H9 (cell line): ENCODE measurements at places on chromosomes 1 and 21. TPM values are rescaled to one million over a fixed set of nuclear protein-coding genes. Genes with fewer than 3 reads are reported as not detected.

GRCh38 chr1:159977364-159978106 lies 23.5 kb upstream of the SLAMF9 start:
- DNase-seq = no peak

- DNase-seq = no peak
Measured at GRCh38 chr1:165542647-165543046, 1.2 kb upstream of the LRRC52 start.

DNA sequence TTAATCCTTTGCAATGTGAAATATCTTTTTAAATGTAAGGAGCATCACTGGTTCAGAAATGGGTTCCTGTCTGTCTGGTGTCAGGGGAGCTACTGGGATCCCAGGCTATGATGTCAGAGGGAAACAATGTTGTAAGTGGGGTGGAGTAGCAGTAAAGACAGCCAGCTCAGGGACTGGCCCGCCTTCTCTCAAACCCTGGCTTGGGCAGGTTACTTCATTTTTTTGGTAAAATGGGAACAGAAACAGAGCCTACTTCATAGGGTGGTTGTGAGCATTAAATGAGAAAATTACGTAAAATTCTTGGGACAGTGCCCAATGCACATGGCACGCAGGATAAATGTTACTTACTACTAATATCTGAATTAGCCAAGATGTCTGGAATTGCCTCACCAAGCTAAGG lies 30.7 kb upstream of the IL20 start:
- no peak for DNase-seq

DNA sequence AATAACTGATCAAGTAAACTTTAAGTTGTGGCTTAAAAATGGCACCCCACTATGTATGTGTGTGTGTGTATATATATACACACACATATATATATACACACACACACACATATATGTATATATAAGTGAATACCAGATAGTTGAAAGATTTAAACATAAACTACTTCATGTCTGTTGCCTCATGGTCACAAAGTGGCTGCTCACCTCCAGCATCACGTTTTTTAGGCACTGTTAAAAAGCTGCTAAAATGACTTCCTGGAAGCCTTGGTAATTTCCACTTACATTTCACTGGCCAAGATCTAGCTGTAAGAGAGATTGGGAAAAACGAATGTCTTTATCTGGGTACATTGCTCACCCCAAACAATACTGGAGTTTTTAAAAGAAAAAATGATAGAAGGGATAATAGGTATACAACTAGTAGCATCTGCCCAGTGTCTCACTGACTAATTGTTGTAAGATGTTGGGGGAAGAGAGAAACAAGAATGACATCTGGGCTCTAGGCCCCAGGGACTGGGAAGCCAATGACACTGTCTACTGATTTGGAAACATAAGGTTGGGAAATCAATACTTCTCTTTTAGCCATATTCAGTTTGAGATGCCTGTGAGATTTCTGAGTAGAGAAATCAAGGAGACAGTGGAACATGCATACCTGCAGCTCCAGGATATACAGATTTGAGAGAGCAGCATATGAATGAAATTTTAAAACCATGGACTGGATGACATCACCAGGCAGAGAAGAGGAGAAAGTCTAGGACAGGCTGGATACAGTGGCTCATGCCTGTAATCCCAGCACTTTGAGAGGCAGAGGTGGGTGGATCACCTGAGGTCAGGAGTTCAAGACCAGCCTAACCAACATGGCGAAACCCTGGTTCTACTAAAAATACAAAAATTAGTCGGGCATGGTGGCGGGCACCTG lies 42.8 kb downstream of the CLDN14 start:
- DNase-seq = no peak

GRCh38 chr21:35238119-35238518 lies 189.0 kb upstream of the RUNX1 start:
- no peak for DNase-seq

DNA sequence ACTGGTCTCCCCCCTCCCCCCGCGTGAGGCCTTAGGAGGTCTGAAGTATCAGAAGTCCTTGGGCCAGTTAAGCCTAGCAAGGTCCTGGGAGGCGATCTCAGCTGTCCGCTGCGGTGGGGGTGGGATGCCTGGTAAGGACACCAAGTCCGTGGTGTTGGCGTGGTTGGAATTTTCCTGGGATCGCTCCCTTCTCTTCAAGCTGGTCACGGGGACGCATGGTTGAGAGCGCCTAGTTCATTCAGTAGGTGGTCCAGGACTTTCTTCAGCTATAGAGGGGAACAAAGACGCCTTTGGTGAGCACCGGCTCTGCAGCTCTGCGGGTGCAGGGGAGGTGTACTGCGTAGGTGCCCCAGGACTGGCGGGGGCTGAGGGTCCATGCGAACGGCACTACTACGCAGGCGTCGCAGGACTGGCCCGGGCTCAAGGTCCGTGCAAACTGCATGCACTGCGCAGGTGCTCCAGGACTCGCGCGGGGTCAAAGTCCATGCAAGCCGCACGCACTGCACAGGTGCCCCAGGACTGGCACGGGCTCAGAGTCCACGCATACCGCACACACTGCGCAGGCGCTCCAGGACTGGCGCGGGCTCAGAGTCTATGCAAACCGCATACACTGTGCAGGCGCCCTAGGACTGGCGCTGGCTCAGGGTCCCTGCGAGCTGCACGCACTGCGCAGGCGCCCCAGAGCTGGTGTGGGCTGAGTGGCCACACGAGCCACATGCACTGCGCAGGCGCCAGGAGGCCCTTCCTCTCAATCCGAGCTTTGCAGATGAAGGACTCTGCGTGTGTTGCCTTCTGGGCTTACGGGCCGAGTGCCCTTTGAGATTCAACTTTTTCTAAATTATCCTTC lies 36.6 kb upstream of the HMGN1 start:
- DNase-seq = no peak

- no peak for DNase-seq
Measured at GRCh38 chr1:18413541-18414305, 67.0 kb upstream of the KLHDC7A start.

FCRL1 gene
- not detected in 2 replicates for total RNA-seq

PRAMEF12 gene
- not detected in 2 replicates for total RNA-seq

- no peak for DNase-seq
Measured at GRCh38 chr1:29120367-29120766, 3.3 kb downstream of the TMEM200B start.

SMCP gene
- total RNA-seq = not detected in 2 replicates

C21orf91 gene
- 46.0 and 49.2 TPM in 2 replicates for total RNA-seq

TMEM240 gene
- total RNA-seq = 7.7 and 8.7 TPM in 2 replicates

GRCh38 chr1:176789571-176790090 lies 326.7 kb downstream of the PAPPA2 start:
- no peak for DNase-seq

- DNase-seq = no peak
Measured at GRCh38 chr1:221625026-221625425, 116.9 kb downstream of the DUSP10 start.

GDAP2 gene
- 24.4 and 27.6 TPM in 2 replicates for total RNA-seq

- DNase-seq = no peak
Measured at GRCh38 chr1:59484096-59484495, 187.2 kb downstream of the FGGY start.

GNAT2 gene
- 0.20 TPM in 1 of 2 replicates, not detected in the other for total RNA-seq

SYT6 gene
- 71.2 and 77.2 TPM in 2 replicates for total RNA-seq

DNA sequence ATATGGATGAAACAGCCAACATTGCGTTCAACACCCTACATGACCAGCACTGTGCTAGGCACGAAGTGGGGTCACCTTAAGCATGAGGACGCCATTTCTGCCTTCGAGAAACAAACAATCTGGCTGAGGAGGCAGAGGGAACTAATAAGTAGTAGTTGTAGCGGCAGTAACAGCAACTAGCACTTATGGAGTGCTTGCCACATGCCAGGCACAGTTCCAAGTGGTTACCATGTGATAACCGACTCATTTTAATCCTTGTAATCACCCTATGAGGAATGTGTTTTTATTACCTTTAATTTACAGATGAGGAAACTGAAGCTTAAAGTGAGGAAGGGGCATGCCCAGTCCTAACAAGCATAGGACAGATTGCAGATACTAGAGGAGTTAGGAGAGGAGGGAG lies 33.7 kb downstream of the KCND3 start:
- DNase-seq = no peak

GRCh38 chr1:187794561-187794960 lies 965.8 kb downstream of the PLA2G4A start:
- DNase-seq = no peak

- peak; percentile 74 for DNase-seq
Measured at GRCh38 chr1:214380396-214380795, 99.4 kb downstream of the SMYD2 start.

DNA sequence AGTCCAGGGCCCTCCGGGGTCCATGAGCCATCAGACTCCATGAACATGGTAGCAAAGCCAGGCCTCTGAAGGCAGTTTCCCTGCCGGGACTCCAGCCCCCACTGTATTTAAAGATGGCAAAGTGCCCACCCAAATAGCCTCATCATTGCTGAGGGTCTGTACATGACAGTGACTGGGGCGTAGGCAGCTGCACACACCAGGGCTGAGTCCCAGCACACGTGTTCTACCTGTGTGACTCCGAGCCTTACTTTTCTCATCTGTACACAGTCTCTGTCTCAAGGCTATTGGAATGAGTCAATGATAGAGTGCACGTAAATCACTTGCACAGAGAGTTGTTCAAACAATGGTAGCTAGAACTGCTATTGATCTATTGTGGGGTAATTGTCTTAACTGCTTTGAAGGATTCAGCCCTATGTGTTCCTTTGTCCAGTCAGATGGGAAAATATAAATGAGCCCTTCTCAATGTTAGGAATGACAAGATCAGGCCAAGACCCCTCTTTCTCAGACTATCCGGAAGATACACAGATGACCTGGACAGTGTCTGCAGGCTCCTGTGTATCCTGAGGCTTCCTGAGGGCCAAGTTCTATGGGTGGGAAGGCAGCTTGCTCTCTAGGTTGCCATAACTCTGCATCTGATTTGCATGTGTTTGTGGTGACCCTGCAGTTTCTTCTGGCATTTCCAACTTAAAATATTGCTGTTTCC lies 48.9 kb downstream of the RASSF5 start:
- no peak for DNase-seq

DNA sequence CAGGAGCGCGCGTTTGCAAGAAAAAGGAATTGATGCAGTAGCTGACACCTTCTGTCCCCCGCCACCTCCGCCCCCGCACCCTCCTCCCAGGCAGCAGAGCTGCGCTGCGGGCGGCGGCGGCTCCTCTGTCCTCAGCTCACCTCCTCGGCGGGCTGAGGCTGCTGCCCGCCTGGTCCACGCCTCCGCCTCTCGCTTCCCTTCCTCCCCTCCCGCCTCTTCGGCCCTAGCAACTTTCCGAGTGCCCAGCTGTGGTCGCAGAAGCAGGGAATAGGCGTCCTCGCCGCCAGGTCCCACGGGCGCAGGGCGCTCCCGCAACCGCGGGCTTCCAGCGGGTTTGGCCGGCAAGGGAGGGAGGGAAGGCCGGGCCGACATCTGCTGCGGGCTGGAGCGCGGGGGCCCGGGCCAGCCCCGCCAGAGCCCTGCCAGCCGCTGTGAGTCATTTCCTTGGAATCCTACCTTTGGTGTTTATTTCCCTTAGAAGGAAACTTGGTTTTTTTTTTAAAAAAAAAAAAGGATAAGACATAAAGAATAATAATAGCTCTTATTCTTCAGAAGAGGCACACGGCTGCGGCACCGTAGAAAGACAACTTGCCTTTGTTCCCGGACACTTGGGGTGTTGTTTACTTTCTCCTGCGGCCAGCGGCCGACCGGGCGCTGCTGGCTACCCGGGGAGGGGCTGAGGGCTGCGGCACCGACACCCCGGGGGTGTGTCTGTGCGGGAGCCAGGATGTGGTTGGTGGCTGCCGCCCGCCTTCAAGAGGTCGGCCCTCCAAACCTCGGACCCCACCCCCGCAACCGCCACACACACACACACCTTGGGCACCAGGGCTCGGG lies 1.1 kb downstream of the SERTAD4 start:
- peak; percentile 78 for DNase-seq

DNA sequence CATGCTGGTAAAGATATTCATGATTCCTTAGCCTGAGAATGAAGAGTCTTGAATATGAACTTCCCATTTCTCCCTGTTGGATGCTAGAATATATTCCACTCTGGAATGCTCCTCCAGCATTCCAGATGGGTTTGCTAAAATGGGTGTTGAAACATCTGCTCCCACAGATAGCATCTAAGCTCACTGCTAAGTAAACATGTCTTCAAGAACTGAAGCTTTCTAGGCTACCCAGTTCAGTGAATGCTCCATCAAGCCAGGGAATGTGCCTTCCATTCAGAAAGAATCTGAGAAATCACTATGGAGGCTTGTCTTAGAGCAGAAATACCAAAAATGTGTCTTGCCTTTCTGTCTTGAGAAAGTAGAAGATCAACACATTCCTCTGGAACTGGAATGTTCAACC lies 81.1 kb downstream of the TNFSF18 start:
- DNase-seq = no peak

- peak; percentile 73 for DNase-seq
Measured at GRCh38 chr1:35929730-35930592, 944 bp upstream of the AGO3 start.

GRCh38 chr1:192860478-192861185 lies 51.8 kb downstream of the RGS2 start:
- no peak for DNase-seq

IGSF3 gene
- 18.6 and 19.1 TPM in 2 replicates for total RNA-seq

- DNase-seq = no peak
Measured at GRCh38 chr1:48846441-48846840, 69.8 kb upstream of the BEND5 start.

MAP3K21 gene
- 11.6 and 11.7 TPM in 2 replicates for total RNA-seq

DNA sequence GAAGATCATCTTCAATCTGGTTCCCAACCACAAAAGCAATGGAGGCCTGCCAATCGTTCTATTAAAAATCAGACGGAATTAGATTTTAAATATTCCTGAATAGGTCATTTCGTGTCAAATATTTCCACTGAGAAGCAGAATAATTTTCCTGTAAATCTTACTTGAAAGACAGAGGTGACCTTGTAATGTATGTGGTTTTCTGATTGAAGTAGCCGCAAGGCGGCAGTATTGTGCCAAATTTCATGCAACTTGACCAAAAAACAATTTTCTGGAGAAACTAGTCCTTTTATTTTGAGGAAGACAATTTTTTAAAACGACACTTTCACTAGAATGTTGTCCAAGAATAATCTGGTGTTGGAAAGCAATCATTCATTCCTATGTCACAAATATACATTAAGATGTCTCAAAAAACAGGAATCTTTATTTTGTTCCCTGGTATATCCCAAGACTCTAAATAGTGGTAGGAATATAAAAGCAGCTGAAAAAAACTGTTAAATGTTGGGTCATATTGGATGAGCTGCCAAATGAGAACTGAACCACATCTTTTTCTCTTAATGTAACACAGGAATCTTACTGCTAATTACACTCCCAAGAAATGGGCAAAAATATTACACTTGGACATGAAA lies 33.6 kb downstream of the SPAG17 start:
- DNase-seq = peak; percentile 46

GRCh38 chr1:145771056-145771455 lies 51.8 kb downstream of the CD160 start:
- DNase-seq = no peak

- no peak for DNase-seq
Measured at GRCh38 chr1:175864625-175865024, 121.2 kb upstream of the TNR start.

USH2A gene
- total RNA-seq = 0.04 and 0.11 TPM in 2 replicates

FAM110D gene
- 0.46 TPM in 2 replicates for total RNA-seq

CCDC190 gene
- total RNA-seq = not detected in 2 replicates
